NCI-H1930 (cell line): ENCODE measurements at places on chromosomes 3 and 15.

- no peak for DNase-seq
Observed at GRCh38 chr3:136495213-136495612, 245.1 kb downstream of the PCCB start.

DNA sequence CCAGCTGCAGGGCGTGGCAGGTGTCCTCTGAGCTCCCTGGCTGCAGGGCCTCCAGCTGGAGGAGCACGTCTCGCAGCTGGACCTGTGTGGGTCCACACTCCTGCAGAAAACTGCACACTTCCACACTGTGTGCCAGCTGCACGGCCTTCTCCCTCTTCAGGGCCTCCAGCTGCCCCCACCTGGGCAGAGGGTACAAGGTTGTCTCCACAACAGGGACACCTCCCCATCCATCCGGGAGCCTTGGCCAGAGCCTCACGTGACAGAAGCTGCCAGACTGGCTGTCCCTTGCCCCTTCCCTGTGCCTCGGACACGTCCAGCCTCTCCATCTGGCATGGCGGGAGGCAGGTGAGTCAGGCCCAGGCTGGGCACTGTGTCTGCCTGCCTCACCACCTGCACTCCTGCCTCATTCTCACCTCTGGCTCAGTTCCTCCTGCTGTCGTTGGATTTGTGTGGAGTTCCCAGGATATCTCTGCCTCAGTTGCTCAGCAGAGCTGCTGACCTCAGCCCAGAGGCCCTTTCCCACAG, 14.5 kb downstream of the SPTBN5 start:
- DNase-seq = no peak

- DNase-seq = no peak
Observed at GRCh38 chr3:127482216-127483004, 108.1 kb downstream of the TPRA1 start.

DNA sequence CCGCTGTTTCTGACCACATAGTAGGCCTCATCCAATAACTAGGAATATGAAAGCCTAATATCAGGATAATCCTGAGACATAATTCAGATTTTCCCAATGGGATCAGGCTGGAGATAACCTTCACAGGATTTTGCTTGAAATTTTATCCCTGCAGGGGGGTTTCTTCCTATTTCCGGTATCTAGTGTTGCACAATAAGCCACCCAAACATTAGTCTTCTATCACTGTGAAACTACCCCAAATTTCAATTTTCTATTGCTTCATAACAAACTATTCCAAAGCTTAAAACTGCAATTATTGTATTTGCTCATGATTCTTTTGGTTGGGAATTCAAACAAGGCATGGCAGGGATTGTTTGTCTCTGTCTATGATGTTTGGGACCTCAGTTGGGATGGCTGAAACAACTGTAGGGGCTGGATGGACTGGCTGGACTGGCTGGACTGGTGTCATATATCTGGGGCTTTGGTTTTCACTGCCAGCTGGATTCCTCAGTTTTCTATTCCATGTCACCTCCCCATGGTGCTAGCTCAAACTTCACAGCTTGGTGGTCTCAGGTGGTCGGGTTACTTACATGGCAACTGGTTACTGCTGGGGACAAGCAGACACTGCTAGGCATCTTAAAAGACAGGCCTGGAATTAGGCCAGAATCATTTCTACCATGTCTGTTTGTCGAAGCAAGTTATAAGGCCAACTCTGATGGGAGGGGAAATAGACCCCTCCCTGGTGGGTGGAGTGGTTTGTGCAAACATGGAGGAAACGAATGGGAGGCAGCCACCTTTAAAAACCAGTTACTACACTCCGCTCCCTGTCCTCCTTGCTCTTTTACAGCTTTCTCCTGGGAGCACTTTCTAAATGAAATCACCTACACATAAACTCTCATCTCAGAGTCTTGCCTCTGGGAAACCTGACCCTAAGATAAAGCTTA, 88.2 kb upstream of the STT3B start:
- DNase-seq = no peak

DNA sequence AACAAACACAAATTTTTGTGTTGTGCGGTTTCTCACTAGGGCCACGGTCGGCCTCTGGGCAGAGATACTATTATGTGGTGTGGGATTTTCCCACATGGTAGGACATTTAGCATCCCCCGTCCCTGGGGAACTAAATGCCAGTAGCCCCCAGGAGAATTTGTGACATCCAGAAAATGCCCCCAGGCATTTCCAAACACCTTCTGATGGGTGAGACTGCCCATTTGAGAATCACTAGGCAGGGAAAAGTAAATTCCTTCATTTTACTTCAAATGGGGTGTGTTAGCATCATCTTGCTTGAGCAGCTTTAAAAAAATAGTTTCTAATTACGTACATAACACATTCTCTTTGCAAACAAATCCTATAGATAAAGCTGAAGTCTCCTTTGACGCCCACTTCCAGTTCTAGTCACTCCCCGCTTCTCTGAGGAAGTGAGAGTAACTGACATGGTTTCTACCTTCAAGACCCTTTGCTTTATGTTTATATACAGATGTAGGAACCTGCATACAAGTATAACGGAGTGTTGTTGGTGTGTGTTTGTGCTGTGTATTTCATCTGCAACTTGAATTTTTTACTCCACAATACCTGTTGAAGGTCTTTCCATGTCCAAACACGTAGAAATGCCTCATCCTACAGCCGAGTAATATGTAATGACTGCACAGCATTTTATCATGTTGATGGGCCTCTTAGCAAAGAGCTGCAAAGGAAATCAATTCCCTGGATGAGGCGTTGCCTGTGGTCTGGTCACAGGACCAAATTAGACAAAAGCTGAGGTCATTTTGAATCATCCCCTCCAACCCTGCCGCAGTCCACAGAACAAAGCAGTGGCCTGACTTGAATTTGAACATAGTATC, 31.4 kb upstream of the ZBTB38 start:
- DNase-seq = no peak

DNA sequence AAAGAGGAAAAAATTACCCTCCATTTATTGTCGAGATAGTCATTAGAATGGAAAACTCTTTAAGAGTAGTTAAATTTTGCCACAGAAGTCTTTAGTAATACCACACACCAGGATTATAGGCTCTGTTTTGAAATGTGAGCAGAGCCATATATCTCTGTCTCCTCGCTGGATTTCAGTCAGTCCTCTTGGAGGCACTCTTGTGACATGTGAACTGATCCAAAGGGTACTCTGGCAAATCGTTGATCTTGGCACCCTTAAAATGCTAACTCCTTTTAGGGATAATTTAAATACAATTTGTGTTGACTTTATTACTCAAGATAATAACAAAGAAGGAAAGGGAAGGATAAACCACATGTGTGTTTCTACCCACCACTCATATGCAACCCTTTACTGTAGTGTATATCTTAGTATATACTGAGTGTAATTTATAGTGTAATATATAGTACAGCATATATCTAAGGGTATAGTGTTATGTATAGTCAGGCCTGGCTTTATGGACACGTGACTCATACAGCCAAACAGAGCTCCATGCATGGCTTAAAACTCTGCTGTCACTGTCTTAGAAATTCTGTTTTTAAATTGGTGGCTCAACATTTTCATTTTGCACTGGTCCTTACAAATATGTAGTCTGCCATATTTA, 12.3 kb upstream of the KPNA4 start:
- no peak for DNase-seq

- DNase-seq = no peak
Observed at GRCh38 chr3:103184772-103185171, 750.0 kb downstream of the ZPLD1 start.

DNA sequence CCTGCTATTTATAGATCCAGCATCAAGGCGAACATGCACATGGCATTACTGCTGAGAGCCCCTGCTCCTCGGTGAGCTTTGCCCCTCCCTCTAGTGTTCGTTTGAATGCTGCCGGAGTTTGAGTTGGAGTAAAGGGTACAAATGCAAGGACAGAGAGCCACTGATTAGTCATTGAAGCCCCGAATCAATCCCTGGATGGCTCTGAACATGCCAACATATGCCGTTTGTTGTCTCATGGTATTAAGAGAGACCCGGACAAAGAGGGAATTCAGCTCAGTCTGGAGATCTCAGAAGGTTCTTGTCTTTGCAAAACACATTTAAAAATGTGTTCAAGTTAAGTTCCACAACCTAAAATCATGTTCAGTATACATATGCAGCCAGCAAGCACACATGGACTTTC, 789.2 kb upstream of the NR2F2 start:
- no peak for DNase-seq

DNA sequence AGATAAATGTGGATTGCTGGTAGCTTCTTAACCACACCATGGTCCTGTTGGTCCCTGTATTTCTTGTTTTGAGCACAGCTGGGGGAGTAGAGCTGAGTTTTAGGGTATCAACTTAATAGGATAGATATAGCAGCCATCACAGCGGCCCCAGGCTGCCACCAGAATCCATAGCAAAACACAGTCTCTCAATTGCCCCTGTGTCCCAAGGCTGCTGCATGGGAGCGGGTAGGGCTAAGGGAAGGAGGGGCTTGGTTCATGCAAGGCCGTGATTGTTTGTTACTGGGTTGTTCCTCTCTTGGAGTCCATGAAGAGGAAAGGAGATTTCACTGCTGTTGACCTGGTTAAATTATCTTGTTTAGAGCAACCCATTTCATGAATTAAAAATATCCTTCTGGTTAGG, 22.1 kb downstream of the ARNT2 start:
- no peak for DNase-seq

DNA sequence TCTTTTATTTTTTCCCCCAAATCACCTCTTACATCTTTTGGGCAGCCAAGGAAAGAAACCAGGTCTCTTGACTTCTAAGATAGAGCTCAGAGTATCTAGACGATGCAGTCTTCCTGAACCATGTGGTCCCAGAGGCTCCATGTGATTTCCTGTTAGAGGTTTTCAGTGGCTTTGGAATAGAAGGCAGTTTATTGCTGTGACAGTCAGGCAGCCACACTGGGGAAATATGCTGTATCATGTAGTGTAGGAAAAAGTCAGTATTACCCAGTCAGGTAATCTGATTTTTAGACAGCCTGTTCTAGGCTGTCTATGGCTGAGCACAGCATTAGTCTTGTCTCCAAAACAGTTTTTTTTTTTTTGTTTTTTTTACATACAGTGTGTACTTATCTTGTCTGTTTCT, 294.3 kb downstream of the THSD4 start:
- DNase-seq = no peak

DNA sequence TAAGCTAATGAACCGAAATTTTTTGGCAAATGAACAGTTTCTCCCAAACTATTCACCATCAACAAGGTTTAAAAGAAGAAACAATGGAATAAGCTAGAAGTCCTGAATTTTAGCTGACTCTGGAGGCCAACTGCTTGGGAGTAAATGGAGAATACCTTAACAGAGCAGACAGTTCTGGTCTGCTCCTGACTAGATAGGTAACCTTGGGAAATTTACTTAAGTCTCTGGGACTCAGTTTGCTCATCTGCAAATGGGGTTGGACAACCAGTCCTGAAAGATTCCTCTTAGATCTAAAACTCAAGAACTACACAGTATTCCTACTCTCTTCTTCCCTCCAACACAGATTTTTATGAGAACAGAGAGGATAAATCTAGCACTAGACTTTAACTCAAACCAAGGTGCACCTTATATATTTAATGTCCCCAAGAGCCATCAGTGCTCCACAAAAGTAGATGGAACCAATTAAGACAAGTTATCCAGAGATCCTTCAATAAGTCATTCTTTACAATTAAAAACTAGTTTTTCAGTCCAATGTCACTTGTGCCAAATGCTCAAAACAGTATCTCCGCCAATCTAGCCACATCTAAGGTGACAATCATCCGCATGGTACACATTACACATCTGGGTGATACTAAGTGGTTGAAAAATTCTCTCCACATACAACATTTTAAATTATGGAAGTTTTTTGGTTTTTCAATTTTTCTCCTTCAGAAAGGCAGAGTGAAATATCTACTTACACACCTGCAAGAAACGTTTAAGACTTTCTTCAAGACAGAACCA, 1.5 kb downstream of the RHOA start:
- no peak for DNase-seq

DNA sequence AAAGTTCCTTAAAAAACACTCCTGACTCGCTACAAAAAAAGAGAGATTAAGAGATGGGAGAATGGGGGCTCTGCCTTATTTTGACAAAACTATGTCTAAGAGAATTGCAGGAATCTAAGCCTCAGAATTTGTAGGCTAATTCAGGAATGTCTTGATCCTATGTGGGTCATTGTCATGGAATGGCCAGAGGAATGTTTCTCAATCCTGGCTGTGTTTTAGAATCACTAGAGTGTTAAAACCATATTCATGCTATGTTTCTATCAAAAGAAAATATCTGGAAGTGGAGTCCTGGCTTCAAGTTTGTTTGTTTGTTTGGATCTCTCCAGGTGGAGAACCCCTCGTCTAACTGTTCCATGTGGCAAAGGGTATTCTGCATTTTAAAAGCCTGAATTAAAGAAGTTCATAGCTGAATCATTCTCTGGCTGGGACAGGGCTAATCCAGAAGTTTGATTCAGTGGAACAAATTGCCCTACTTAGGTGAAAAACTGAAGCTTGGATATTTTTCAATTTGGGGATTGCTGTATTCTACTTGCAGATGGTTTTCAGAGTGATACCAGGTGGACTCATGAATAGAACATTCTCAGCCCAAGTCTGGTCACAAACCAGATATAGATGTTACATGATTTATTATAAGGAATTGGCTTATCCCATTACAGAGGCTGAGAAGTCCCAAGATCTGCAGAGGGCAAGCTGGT, 28.2 kb downstream of the GJD2 start:
- no peak for DNase-seq

- no peak for DNase-seq
Observed at GRCh38 chr3:36991923-36992805, 767 bp downstream of the EPM2AIP1 start.

GRCh38 chr3:14719006-14719405, 44.1 kb downstream of the C3orf20 start:
- no peak for DNase-seq

DNA sequence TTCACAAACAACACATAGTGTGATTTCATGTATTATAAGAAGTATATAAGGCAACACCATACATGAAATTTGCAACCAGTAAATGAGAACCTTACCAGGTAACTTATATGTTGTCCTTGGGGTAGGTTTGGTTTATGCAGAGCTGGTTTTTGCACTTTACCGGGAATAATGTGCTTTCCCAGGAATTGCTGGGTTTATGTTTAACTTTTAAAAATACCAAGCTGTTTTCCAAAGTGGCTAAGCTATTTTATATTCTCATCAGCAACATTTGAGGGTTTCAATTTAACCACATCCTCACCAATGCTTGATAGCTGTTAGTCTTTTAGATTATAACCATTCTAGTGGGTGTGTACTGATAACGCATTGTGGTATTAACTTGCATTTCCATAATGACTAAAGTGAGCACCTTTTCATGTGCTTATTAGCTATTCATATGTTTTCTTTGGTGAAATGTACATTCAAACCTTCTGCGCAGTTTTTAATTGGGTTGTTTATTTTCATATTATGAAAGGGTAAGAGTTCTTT, 71.6 kb downstream of the KY start:
- DNase-seq = no peak
